ENCODE measurements at places on chromosomes 7 and 10.

DNA sequence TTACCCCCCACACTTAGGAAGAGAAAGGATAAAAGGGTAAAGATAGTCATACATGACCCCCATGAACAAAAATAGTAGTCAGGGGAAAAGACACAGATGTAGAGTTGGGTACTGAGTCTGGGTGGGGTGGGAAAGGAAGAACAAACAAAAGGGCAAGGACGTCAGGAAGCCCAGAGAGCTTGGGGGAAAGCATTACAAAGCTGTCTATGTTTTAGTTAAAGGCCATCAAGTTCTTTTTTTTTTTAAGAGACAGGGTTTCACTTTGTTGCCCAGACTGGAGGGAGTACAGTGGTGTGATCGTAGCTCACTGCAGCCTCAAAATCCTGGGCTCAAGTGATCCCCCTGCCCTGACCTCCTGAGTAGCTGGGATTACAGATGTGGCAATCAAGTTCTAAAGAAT lies 98.4 kb upstream of the PDLIM1 start:
- DNase-seq = no peak

DNA sequence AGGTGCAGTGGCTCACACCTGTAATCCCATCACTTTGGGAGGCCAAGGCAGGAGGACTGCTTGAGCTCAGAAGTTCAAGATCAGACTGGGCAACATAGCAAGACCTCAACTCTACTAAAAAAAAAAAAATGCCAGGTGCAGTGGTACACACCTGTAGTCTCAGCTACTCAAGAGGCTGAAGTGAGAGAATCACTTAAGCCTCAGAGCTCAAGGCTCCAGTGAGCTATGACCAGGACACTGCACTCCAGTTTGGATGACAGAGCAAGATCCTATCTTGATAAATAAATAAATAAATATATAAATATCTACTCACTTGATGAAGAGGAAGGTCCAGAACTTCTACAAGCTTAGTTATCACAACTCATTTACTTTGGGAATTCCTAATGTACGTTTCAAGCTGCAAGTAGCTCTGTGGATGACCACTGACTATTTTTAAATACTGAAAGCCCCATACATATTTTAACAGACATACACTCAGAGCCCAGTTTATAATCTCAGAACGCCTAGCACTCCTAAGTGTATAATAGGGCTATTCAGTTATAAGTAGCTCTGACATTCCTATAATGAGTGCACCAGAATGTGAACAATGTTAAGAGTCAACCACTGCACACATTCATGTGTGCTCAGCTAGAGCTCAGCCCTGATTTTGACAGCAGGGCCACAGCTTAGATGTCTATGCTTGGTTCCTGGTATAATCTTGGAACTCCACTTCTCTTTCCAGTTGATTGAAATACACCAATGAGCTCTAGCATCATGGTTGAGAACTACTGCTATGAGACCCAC lies 119.1 kb downstream of the CUBN start:
- no peak for DNase-seq

DNA sequence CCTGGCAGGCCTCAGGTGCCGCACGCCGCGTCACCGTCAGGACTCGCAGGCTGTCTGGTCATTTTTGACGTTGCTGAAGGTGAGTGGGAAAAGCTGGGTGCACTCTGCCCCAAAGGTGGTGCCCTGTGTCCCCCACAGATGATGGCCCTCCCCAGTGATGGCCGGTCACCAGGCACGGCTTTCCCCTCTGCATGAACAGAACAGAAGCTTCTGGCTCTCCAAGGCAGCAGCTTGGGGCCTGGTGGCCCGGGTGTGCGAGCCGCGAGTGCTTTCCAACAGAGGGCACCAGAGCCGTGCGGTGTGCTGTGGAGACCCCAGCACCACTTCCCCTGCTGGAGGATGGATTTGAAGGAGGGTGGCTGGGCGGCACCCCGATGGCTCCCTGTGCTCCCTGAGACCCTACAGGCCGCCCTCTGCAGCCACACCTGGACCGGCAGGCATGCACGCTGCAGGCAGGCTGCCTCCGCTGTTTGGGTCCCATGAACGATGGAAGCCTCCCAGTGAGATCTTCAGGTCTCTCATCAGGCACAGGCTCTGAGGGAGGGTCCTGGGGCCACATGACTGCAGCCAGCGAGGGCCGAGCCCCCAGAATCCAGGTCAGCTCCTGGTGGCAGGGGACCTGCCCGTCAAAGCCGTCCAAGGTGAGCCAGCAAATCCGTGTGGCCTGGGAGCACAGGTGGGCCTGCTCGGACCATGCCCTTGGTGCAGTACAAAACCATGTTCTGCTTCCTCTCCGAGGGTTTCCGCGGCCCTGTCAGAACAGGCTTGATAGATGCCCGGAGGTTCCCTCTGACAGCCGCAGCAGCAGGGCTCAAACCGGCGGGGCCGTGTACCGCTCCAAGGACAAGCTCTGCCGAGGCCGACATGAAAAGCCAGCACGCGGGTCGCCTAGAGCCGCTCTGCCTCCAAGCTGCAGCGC lies 195.4 kb downstream of the EBF3 start:
- DNase-seq = no peak

- no peak for DNase-seq
Observed at GRCh38 chr10:31708474-31708873, 220.2 kb downstream of the ARHGAP12 start.

DNA sequence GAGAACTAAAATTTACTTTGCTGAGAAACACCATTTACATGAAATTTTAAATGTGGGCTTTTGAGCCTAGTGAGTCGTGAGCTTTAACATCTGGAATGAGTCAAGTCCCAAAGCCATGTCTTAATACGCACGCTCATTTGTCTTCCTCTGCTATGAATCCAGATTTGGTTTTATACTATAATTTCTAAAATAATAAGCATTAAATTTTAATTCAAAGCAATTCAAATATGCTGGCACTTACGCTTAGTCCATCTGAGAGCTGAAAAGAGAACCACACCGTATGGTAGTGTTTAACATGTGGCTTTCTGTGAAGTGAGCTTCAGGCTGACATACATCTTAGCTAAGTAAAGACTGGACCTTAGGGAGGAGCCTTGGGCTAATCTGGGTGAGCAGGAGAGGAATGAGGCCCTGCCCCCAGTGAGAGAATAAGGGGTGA lies 52.2 kb downstream of the CUBN start:
- DNase-seq = no peak

DNA sequence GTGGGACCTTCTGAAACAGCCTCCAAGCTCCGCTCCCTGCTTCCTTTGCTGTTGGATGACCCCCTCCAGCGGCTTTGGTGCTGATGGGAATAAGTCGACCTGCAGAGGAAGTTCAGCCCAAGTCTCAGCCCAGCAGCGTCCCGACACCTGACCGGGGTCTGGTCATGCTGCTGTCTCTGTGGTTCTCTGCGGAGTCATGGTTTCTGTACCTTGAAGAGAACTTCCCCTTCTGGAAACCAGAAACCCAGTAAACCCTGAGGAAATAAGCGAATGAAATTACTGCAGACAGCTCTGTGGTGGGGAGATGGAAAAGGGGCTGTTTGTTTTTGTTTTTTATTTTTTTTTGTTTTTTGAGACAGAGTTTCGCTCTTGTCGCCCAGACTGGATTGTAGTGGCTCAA lies 18.3 kb upstream of the ZNF12 start:
- peak; percentile 79 for DNase-seq

DNA sequence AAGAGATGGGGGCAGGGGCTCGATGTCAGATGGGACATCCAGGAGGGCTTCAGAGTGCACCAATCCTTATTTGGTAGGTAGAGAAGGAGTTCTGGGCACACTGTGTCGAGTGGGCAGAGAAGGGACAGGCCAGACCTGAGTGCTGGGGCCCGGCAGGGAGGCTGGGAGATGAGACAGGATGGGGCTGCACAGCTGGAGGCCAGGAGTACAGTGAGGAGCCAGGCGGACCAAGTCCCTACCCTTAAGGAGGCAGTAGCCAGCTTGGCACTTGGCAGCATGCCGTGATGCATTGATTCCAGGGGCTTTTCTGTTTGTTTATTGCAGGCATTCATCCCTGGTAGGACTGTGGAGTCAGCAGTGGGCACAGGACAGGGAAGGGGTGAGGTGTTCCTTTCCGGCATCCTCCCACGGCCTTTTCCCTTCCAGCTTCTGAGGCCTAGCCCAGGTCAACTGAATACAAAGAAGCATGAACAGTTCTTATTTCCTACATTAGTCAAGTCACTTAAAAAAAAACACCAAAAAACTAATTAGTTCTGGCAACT lies 168.8 kb upstream of the CDCA7L start:
- no peak for DNase-seq

DNA sequence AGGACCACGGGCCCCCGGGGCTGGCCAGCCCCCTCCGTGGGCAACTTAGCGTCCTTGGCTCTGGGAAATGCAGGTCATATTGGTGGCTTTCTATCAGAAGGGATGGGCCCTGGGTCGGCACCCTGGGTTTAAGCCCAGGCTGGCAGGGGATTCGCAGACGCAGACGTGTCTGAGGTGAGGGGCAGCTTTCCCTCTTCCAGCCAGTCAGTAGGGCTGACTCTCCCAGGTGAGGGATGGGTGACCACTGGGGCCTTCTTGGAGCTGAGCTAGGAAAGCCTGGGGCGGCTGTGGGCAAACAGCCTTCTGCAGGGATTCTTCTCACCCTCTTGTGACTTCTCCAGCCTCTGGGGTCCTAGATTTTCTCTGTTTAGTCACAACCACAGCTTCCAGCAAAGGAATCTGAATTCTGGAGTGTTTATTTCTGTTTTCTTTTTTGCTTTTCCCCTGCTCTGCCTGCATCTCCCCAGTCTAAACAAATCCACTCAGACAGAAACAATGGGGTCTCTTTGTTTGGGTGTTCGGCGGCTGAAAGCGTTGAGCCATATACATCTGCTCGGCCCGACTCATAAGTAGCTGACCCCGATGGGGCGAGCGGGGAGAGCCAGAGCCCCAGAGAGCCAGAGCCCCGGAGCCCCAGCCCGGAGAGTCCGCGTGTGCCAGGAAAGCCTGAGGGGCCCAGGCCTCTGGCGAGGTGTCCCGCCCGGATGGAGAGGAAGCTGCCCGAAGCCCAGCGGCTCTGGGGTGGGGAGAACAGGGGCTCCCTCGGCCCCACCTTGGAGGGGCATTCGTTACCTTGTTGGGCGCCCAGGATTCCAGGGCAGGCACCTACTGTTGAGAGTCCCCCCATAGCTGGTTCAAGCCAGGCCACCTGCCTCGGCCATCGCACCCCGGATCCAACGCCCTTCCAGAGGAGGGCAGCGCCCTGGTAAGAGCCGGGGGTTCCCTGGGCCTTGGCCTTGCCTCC lies 2.0 kb downstream of the MNX1 start:
- no peak for DNase-seq

GRCh38 chr7:139985811-139986210 lies 76.9 kb downstream of the PARP12 start:
- no peak for DNase-seq

DNA sequence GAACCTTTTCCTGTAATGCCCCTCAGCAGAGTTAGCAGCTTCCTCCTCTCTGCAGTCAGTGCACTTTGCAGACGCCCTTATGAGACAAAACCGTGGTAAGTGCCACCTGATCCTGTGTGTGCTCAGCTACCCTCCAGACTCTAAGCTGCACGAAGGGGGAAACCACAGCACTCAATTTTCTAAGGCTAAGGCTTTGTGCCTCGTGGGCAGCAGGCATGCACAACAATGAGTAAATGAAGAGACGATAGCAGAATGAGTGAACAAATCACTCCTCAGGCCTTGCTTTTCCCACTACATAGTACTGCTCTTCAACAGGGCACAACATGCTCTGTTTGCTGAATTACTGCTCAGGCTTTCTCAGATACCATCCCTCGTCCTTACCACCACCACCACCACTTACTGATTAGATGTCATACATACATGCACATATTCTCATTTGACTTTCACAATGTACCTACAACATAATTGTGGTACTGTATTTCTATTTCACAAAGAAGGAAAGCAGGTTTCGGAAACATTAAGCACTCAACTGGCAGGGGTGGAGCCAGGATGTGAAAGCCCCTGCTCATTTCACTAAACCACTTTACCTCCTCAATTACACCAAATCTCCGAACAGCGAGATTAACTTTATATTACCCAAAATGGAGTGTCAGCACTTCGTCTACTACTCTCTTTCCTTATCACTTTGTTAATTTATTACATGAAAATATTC lies 85.4 kb downstream of the ICA1 start:
- DNase-seq = peak; percentile 78

- DNase-seq = no peak
Observed at GRCh38 chr7:129780974-129781927, 169.7 kb downstream of the NRF1 start.

DNA sequence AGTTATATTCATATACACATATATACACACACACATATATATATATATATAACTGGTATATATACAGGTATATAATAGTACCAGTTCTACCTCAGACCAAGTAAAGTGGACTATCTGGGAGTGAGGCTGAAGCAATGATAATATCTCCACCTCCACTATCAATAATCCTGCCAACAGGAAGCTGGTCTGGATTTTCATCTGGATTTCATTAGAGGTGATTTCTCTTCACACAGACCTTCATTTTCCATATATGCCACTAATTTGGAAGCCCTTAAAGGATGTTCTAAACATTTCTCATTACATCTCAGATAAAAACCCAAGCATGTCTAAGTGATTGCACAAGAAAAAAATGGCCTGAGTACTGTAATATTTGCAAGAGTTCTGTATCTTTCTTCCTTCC lies 1.7 kb upstream of the SLC35B4 start:
- DNase-seq = no peak

GRCh38 chr10:119153661-119154060 lies 11.9 kb downstream of the SFXN4 start:
- DNase-seq = no peak

GRCh38 chr10:121598263-121599249 lies at the start of gene FGFR2:
Gene FGFR2 (minus strand): TSS chr10:121598444. CDS start chr10:121593817, 4,627 bp downstream.
- DNase-seq = no peak

GRCh38 chr10:67520924-67521520 lies 175.0 kb downstream of the CTNNA3 start:
- no peak for DNase-seq

Data from GM06990 (cell line).